ENCODE measurements at places on chromosomes 3 and 15.

- DNase-seq = no peak
Measured at GRCh38 chr3:152317956-152318355, 49.2 kb downstream of the MBNL1 start.

DNA sequence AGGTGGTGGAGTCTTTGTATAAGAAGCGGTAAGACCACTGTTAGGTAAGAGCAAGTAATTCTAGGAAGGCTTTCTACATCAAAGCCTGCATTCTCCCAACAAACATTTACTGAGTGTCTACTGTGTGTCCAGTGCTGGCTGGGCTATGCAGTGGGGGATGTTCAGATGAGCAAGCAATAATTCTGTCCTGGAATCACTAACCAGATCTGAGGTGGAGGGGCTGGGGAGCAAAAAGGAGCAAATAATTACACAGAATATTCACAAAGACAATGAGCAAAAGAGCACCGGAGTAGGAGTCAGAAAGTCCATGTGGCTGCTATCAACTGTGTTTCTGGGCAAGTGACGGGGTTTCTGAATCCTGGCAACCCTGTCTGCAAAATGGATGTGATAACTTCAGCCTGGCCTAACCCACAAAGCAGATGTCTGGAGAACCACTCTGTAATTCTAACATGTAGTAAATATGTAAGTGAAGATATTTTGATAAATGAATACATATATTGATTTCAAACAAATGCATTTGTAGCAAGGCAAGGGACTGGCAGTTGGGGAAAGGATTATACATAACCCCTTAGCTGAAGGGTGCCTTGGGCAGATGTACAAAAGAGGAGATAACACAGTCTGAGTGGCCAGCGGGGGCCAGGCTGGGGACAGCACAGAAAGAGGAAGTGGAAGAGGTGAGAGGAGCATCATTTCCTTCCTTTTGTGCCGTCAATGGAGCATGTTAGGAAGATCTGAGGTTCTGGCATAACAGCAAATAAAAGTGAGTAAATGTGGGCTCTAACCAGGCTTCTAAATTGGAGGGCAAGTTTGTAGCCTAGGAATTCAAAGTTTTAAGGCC lies 28.8 kb downstream of the CYP8B1 start:
- no peak for DNase-seq

- no peak for DNase-seq
Measured at GRCh38 chr3:194072691-194073279, 63.2 kb upstream of the HES1 start.

GRCh38 chr15:50302581-50302980 lies 37.1 kb upstream of the HDC start:
- no peak for DNase-seq

GRCh38 chr3:50592568-50592967 lies 19.0 kb downstream of the CISH start:
- DNase-seq = no peak

GRCh38 chr3:116340680-116341216 lies 104.5 kb downstream of the LSAMP start:
- DNase-seq = no peak

Measured in posterior cingulate gyrus (tissue), 11 donors.